NCI-H748 treated with DMSO at 0.1 percent for 48 hours (cell line): ENCODE measurements at places on chromosomes 7 and 10.

DNA sequence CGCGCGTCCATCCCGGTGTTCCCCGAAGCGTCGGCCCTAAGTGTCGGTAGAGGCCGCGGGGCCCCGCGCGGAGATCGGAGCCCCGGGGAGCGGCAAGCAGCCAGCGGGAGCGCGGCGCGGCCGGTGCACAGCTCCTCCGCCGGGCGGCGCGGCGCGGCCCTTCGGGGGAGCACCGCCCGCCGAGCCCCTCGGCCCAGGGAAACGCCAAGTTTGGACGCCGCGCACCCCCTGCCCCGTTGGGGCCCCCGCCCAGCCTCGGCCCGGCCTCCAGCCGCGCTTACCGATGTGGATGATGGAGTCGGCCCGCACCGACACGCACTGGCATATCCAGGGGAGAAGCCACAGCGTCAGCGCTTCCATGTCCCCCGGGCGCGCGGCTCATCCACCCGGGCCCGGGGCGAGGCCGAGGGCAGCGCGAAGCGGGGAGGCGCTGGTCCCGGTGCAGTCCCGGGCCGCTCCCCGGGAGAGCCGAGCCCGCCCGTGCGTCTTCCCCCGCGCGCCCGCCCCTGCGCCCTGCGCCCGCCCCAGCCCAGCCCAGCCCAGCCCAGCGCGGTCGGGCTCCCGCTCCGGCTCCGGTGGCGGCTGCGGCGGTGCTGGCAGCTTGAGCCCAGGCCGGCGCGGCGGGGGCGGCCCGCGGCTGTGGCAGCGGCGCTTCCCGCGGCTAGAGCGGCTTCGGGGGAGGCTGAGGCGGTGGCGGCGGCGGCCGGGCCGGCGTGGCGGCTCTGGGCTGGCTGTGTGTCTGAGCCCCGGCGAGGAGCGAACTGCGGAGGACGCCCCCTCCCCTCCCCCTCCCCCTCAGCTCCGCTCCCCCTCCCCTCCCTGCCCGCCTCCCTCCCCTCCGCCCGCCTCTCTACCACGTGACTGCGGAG is at the start of gene GRID1:
GRID1 (minus strand) TSS at position 763 of the 869 bp plus-strand sequence.
- peak; percentile 6 for DNase-seq

DNA sequence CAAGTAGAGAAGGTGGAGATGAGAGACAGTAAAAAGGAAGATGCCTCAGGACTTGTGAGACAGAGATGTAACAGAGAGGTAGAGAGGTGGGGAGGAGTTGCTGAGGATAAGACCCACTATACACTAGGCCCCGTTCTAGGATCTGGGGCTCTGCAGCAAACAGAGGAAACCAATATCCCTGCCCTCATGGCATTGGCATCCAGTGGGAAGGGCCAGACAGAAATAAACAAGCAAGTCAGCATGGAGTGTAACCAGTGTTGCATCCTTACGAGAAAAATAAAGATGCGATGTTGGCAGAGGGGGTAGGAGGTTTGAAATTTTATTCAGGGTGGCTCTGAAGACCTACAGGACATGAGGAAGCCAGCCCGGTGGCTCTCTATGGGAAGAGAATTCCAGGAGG is 22.0 kb upstream of the EEPD1 start:
- DNase-seq, result no peak

GRCh38 chr7:91957823-91958222 is 17.2 kb downstream of the AKAP9 start:
- DNase-seq, result no peak

DNA sequence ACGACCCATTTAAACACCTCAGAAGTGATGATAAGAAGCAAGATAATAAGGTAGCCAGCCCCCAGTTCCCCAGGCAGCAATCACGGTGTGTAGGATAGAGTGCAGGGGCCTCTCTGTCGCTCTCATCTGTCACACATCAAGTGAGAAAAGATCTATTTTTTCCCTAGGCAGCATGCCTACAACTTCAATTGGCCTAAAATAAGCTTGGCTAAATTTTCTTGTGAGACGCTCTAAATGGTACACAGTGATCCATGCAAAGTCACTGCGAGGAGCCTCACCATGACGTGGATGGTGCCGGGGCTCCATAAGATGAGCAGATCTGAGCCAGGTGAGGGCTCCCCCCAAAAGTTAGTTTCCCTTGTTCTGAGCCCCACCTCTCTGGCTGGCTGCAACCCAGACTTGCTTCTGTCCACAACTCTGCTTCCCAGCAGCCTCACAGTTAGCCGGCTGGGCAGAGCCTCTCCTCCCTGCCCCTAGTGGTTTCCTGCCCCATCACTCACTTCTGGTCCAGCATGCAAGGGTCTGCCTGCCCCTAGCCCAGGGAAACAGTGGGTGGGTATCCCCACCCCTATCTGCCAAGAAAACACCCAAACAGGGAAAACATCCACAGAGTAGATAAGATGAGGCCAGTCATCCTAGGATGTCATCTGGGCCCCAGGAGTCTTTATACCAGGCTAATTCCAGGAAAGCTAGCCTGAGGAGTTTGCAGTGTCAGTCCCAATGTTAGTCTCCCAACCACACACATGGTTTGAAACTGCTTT is 342.1 kb downstream of the GRID1 start:
- DNase-seq, result no peak

- DNase-seq, result no peak
Observed at GRCh38 chr10:36256948-36257356, 614.9 kb upstream of the FZD8 start.

- DNase-seq, result no peak
Observed at GRCh38 chr7:904847-905246, 28.5 kb downstream of the GET4 start.

DNA sequence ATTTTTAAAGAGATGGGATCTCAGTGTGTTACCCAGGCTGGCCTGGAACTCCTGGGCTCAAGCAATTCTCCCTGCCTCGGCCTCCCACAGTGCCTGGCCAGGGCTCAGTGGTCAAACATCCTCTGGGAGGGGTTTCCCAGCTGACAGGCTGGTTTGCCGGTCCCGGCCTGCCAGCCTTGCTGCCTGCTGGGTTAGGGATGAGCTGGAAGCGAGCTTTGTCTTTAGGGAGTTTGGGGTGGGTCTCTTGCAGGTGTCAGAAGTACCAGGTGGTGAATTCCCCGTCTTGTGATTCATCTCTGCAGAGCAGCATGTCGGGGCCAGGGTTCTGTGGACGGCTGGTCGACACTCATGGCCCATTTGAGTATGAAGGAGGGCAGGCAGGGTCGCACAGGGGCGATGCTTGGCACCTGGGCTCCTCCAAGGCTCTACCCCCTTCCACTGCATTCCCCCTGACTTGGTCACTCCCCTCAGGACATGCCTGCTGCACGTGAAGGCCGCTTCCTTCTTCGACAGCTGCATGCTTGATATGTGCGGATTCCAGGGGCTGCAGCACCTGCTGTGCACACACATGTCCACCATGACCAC is 30.3 kb downstream of the ZAN start:
- DNase-seq, result no peak

DNA sequence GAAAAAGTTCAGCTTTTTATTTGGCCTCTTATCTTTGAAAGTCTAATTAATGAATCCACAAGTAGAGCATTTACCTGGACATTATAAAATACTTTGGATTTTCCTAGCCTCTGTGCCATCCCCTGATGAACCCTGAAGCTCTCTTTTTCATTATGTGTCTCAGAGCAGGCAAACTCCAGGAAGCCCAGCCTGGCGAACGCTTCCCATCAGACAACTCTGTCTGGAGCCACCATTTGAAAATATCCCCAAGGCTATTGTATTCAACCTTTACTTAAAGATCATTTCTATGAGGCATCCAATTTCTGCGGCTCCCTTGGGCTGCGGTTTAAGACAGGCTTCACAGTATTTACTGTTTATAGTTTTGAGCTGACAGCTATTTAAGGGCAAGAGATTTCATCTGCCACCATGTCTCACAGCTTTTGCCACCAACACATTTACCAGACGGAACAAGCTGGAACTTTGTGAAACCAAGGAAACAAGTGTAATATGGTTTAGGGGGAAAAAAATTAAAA is 257.2 kb upstream of the GLI3 start:
- no peak for DNase-seq

DNA sequence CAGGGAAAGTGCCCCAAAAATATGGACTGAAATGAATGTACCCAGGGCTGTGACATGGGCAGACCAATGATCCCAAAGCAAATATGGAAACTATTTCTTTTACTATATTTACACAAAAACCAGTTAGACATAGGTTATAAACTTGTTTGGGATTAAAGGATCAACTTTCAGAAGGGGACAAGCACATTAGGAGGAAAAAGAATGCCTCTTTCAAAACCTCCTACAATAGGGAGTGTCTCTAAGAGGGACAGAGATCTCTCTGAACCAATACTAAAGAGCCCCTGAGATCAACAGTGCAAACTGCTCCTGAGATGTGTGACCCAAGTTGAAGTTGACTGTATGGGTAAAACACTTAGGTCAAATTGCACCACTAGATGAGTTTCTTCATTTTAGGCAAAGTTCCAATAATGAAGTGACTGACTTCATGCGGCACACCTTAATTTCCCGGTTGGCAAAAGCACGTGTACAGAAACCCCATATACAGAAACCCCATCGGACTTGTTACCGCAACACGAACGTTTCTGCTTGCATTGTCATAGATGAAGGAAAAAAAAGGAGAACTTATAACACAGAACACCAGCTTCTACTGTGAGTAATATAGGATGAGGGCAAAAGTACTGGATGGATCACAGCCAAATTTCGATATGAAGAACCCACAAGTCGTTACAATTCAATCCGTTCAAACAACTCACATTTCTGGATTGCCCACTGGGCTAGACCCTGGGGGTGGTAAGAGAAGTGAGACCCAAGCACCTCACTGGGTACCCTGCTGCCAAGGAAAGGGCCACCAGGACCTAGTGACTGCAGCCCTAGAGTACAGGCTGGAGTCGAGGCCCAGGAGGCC is 4.3 kb downstream of the SVIL start:
- DNase-seq, result no peak

- no peak for DNase-seq
Observed at GRCh38 chr10:126576336-126576735, 94.2 kb downstream of the C10orf90 start.

GRCh38 chr7:108613147-108613948 is 43.7 kb downstream of the DNAJB9 start:
- peak; percentile 28 for DNase-seq

DNA sequence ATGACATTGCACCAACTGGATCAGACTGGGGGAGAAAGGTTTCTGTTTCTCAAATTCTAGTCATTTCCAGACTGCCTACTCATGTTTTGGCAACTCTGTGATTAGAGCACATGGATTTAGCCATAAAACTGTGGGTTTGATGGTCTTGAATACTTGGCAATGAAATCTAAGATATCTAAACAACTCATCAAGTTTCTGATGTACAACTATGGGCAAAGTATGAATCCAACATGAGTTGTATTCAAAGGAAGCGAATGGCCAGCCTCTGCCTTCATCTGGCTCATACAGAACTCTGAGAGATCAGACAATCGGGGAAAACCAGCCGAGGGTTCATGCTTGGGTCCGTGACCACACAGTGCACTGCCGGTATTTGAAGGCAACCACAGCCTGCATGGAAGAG is 144.3 kb downstream of the ADAM12 start:
- DNase-seq, result no peak

DNA sequence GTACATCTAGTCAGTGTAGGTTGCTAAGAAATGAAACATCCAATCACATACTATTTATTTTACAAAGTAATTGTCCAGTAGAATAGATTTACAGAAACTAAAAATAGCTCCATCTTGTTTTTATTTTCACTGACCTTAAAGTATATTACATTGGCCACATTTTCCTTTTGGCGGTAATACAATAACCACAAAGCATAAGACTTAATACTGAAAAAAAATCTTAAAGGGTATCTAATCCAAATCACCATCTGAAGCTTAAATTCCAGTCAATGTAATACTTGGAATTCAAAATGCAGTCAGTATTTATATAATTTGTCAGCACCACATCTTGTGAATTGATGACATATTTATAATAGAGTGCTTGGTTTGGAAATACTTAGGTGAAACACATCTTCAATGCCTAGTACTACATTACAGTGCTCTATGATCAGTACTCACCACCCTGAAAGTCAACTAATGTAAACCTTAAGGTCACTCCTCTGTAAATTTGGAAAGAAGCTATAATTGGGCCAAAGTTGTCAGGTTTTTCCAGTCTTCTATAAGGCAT is 8.9 kb downstream of the ANKMY2 start:
- DNase-seq, result no peak

DNA sequence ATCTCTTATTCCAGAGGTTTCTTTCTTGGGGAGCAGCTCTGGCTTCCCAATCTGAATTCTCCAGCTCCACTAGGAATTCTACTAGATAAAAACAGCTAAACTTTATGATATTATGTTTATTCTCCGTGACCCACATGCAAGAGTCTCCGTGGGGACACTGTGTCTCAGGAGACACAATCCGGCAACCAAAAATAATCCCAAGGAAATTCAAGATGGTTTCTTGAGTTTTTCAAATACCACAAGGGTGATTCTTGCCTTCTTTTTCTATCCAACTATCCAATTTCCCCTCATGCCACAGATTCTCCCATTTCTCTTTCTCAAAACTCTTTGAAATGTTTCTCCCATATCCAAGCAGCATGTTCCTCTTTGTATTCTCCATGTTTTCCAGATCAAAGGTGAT is 103.1 kb downstream of the FAS start:
- DNase-seq, result no peak

GRCh38 chr10:97355571-97355975 is 21.0 kb upstream of the FRAT2 start:
- DNase-seq, result no peak

- DNase-seq, result no peak
Observed at GRCh38 chr10:21135023-21135931, 238.2 kb upstream of the NEBL start.

GRCh38 chr10:114043532-114044246 is at the start of gene ADRB1:
ADRB1 (plus strand) TSS chr10:114043866; CDS start chr10:114044133, 267 bp downstream.
- peak; percentile 12 for DNase-seq

- DNase-seq, result no peak
Observed at GRCh38 chr10:36416513-36416912, 708.9 kb upstream of the ANKRD30A start.

DNA sequence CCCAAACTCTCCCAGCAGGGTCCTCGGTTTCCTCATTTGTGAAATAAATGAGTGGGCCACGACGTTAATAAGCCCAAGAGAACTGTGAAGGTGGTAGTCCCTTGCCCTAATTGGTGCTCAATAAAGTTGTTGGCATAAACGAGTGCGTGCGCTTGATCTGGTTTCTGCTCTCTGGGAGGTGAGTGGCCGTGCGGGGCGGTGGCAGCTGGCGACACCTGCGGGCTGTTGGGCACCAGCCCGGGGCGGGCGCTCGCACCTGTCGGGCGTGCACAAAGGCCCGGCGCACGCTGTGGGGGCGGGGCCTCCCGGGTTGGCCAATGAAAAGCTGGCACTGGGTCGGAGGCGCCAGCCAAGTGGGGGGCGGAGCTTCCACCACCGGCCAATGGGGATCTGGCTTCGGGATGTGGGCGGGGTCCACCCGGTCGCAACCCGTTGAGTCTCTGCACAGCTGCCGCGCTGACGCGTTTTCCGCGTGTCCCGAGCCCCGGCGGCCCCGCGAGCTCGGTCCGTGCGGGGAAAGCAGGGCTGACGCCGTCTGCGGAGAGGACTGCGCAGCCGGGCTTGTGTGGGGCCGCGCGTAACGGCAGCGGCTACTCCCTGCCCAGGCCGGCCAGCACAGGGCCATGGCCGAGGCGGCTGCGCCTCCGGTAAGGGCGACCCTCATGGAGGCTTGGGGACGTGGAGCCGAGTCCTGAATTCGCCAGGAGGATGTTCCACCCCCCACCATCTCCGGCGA is 23.0 kb downstream of the ZNF783 start:
- peak; percentile 90 for DNase-seq
